ENCODE measurements at places on chromosomes 3 and 15.

- no peak for DNase-seq
Observed at GRCh38 chr15:92687195-92687602, 31.6 kb upstream of the FAM174B start.

DNA sequence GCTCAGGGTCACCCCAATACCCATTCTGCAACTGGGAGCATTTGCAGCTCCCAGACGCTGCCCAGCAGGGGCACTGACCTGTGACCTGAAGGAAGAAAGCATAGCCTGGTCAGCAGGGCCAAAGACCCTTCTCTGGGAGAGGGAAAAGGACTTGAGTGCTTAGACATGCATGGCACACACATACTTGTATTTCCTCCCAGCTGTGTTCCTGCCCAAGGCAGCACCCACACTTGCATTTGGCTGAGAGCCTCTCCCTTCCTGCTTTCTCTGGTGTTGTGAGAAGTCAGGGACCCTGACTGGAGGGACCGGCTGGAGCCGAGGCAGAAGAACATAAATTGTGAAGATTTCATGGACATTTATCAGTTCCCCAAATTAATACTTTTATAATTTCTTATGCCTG is 7.2 kb upstream of the LAMB2 start:
- no peak for DNase-seq

DNA sequence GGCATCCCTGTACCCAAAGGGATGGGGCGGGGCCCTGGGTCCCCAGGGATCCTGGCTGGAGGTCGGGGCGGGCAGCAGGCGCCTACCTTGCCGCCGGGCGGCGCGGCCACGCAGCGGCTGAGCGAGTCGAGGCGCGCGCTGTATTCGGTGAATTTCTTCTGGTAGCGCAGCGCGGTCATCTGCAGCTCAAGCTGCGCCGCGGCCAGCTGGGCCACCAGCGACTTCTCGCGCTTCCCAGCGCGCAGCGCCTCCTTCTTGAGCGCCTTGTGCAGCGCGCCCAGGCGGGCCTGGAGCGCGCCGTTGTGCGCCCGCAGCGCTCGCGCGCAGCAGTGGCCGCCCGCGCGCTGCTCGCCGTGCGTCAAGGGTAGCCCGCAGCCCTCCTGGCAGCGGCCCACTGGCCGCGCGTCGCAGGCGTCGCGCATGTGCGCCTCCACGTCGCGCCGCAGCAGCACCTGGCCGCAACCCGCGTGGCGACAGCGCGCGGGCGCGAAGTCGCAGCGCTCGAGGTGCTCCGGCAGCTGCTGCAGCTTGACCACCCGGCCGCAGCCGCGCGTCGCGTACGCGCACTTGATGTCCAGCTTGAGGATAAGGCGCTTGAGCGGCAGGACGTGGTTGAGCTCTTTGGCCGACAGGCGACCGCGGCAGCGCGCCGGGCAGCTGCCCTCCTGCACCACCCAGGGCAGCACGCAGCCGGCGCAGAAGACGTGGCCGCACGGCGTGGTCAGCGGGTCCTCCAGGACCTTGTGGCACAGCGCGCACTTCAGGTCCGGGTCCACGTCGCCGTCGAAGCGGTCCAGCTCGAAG is 522 bp downstream of the PDZRN3 start:
- DNase-seq: peak; percentile 67

- no peak for DNase-seq
Observed at GRCh38 chr3:111857474-111857873, 1.6 kb upstream of the PHLDB2 start.

- DNase-seq: no peak
Observed at GRCh38 chr3:35723480-35724097, 84.3 kb downstream of the ARPP21 start.

GRCh38 chr3:124557433-124558232 is 172.6 kb upstream of the UMPS start:
- no peak for DNase-seq

- DNase-seq: no peak
Observed at GRCh38 chr3:76138921-76139320, 353.6 kb upstream of the ZNF717 start.

DNA sequence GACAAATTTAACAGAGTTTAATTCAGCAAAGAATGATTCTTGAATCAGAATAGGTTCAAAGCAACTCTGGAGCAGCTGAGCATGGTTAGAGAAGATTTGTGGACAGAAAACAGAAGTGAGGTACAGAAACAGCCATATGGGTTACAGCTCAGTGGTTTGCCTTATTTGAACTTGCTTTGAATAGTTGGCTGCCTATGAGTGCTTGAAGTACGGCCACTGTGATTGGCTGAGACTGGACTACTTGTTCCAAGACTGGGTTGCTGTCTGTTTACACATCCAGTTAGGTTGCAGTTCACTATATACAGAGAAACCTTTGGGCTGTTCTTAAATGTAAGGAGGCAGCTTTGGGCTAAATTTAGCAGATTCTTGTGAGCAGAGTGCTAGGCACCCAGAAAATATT is 79.4 kb upstream of the CADPS start:
- no peak for DNase-seq

DNA sequence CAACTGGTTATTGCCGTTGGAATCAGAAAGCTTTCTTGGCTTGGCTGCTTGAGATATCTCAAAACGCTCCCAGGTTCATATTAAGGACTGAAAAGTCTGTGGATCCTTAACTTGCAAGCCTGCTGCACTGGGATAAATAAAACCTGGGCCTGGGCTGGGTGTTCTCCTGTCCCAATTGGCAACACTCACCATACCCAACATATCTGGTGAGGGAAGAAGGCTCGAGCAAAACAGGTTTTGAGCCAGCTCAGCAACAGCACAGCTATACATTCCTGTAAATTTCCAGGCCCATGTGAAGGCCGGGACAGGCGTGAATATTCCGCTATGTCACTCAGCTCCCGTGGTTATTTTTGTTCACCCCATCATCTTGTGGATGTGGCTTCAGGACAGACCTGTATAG is 169.0 kb upstream of the BCL6 start:
- no peak for DNase-seq

- no peak for DNase-seq
Observed at GRCh38 chr3:7696320-7696719, 805.3 kb upstream of the LMCD1 start.

DNA sequence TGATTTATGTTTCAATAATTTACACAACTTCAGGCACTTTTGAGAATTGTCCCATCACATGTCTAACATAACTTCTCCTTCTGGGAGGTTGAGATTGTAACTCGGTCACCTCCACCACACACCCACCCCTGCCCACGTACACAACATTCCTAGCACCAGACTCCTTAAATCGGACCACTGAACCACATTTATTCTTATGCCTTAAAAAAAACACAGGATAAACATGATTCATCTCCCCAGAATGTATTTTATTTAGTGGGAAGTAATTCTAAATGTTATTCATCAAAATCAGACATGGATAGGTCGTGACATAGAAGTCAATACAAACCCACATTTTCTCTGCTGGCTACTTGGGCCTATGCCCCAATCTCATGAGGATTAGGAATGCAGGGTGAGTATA is 3.0 kb downstream of the SNTN start:
- DNase-seq: no peak

- no peak for DNase-seq
Observed at GRCh38 chr15:61083081-61083787, 145.9 kb downstream of the RORA start.

DNA sequence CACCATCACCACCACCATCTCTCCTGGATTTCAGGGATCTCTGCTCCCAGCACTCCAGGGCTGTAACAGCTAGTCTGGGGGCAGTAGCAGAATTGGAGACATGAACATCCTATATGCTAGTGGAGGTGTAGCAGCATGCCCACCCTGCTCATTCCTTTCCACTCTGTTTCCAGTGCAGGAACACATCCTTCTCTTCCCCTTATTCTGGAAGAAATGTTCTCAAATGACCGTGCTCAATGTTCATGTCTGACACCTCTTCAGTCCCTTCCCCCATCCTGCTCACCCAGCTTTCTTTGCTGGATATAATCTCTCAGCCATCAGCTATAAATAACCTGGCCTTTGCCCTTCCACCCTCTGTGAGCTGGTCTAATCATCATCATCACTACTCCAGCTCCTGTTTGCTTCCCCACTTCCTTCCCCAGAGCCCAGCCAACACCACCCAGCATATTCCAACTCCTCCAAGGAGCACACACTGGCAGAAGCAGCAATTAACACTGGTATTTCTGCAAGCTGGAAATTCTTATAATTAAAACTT is 31.1 kb downstream of the DCLK3 start:
- no peak for DNase-seq

GRCh38 chr15:37009288-37009687 is 91.1 kb downstream of the MEIS2 start:
- no peak for DNase-seq

- no peak for DNase-seq
Observed at GRCh38 chr15:43518197-43518761, 871 bp downstream of the MAP1A start.

- peak; percentile 84 for DNase-seq
Observed at GRCh38 chr3:52446631-52447511, 2.0 kb upstream of the SEMA3G start.

DNA sequence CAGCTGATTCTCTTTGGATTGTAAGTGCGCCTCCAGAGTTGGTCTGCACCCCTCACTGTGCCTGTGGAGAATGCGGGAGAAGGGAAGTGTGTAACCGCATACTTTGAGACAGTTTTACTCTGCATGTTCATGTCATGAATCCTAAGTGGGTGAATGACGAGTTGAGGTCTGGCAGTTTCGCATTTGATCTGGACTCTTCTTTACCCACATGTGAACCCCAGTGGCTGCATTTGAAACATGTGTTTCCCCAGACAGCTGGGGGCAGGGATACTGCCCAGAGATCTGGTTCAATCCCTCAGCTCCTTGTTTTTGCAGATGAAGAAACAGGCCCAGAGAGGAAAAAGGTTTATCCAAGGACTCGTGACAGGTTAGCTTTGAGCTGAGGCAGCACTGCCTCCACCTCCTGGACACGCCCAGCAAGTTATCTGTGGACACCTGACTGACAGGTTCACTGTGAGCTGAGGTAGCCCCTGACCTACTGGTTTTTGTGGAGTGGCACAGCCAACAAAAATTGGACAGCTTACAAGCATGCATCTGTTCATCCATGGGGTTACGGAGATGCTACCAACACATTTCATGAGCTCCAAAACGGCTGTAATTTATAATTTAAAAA is 207.3 kb downstream of the XXYLT1 start:
- DNase-seq: no peak

DNA sequence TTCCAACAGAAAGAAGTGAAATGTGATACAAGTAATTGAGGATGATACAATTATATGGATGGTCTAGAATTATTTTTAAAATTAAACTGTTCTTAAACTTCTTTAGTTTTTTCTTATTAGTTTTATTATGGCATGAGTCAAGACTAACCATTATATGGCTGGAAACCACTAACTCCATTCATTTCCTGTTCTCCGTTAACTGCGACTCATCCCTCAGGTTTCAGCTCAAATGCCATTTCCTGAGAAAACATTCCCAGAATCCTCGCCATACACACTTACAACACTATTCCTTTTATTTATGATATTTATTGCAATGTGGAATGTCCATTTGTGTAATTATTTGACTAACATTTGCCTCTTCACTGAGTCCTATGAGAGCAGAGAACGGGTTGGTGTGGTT is 394.1 kb downstream of the SOX2 start:
- DNase-seq: no peak

GRCh38 chr3:8603115-8603710 is 41.4 kb downstream of the SSUH2 start:
- no peak for DNase-seq

DNA sequence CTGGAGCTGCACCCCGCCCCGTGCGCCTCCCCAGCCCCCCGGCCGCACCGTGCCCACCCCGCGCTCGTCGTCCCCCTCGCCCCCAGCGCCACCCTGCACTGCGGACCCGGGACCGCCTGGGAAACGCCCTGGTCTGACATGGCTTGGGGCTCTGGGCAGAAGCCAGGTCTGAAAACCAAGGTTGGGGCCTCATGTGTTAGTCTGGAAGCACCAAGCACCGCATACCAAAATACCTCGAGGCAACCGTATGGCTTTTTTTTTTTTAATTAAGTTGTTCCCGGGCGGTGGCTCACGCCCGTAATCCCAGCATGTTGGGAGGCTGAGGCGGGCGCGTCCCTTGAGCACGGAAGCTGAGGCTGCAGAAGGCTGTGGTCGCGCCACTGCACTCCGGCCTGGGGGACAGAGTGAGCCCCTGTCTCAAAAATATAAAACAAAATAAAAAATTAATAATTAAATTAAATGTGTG is 91.5 kb upstream of the CHD2 start:
- peak; percentile 73 for DNase-seq

DNA sequence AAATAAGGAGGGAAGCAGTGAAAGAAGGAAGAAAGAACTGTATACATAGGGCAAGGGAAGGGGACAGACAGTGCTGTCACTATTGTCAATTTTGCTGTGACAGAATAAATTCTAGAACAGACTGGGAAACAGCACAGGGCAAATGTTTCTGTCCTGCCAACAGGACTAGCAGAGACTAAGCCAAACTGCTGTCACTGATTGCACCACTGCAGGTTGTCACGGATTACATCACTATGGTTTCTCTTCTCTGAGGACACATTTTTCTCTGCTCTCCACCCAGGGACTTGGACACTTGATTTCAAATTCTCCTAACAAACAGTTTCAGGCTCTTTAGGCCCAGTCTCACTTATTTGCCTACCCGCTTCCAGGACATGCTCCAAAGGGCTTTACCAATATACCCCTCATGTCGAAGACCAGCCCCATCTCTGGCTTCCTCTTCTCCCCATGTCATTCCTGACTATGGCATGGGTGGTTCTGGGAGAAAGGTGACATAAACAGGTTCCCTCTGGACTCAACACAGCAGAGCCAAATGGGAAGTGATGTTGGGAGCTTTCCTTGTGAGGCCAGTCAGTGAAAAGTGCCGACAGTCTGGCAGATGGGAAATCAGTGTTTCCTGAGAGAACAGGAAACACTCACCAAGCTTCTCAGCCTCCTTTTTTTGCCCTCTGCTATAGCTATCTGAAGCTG is 70.2 kb upstream of the ST3GAL6 start:
- DNase-seq: no peak
